Activated CD4-positive, alpha-beta memory T cell treated with anti-CD3 and anti-CD28 coated beads, Interleukin-2, amount 10 ng/mL, durations not matched to agents 7 days and 5 days (primary cell): ENCODE measurements at places on chromosomes 5 and 9.

DNA sequence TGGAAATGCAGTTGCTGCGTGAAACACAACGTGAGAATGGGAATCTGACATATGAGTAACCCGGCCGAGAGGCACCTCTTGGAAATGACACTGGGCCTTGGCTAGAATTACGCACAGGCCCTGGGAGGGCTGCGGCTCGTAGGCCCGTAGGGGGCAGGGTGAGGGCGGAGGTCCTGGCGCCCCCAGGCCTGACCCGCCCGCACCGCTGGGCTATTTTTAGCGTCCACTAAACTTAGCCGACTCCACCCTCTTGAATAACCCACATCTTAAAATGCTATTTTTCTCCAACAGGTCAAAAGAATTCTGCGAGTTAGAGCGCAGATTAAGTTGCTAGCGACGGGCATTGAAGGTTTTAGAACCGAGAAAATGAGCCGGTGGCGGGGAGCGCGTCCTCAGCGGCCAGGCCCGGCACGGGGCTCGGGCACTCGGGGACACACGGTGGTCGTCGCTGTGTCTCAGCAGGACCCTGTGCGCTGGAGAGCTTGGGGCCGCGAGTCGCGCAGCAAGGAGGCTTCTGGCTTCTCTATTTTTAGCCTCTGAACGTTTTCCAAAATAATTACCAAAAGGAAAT, 168.5 kb downstream of the AUH start:
- peak; percentile 81 for DNase-seq

DNA sequence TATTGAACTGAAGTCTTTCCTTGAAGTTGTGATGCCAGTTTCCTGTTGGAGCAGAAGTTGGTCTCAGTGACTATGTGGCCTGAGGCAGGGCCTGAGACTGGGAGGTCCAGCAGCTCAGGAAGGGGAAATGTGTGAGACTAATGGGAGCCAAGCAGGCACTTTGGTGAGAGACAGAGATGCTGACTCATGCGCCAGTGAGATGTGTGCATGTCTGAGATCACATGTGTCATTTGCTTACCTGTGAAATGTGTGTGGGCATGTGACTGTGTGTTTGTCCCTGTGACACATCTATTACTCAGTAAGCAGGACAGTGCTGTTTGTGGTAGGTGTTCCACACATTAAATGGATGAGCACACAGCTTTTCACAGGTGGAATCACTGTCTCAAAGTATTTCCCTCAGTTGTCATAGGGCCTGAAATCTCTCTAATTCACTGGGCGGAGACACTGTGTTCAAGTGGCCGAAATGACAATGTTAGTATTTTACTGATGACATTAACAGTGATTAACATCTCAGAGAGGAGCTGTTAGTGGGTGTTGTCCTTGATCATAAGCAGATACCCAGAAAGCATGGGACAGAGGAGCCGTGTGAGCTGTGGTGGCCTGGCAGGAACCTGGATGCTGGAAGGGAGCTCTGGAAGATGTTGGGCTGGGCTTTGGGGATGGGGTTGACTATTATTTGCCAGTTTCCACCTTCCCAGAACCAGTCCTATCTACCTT, 7.4 kb downstream of the NPR2 start:
- DNase-seq, result peak; percentile 36

DNA sequence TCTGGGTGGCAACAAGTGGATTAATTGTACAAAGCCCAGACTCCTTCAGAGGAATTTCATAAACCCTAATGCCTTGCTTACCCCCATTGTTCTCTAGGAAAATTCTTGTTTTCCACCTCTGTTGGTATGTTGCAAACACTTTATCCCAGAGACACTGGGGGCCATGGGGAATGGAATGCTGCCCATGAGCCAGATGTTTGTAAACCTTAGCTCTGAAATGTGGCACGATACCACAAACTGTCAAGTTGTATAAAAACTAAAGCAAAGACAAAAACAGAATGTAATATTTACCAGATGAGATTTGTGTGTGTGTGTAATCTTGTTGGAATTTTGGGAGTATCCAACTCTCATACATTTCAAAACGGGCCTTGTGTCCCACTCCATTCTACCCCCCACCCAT, 465.0 kb downstream of the EBF1 start:
- DNase-seq, result no peak

GRCh38 chr9:131873335-131873734, 133.5 kb upstream of the RAPGEF1 start:
- no peak for DNase-seq

DNA sequence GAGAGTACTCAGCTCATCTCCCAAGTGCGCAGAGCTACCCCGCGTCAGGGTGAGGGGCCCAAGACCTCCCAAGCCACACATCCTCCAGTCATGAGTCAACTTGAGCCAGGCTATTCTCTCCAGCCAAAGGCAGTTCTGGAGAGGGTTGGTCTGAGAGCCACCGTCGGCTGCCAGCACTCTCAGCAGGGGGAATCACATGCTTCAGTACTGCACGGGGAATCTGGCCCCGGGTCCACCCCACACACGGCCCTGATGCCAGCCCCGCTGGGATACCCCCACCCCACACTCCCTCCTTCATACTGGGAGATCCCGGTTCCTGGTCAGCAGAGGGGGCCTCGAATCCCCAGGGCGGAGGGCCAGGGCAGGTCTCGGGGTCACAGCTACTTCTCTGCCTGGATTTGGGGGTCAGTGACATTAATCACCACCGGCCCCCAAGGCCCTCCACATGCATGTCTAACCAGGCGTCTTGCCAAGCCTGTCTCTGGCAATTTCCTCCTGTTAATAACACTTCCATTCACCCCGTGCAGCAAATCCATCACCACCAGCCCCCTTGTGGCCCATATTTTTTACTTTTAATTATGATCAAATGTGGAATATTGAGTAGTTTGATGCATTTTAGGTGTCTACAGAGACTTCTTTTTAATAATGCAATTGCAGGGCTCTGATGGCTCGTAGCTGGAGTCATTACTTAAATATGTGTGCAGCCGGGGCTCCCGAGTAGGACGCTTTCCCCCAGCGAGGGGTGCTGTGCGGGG, 102.9 kb upstream of the PPP1R26 start:
- DNase-seq, result no peak

GRCh38 chr9:100600521-100601079, 22.7 kb downstream of the CAVIN4 start:
- no peak for DNase-seq

- no peak for DNase-seq
Measured at GRCh38 chr5:77882670-77883257, 106.6 kb upstream of the TBCA start.

DNA sequence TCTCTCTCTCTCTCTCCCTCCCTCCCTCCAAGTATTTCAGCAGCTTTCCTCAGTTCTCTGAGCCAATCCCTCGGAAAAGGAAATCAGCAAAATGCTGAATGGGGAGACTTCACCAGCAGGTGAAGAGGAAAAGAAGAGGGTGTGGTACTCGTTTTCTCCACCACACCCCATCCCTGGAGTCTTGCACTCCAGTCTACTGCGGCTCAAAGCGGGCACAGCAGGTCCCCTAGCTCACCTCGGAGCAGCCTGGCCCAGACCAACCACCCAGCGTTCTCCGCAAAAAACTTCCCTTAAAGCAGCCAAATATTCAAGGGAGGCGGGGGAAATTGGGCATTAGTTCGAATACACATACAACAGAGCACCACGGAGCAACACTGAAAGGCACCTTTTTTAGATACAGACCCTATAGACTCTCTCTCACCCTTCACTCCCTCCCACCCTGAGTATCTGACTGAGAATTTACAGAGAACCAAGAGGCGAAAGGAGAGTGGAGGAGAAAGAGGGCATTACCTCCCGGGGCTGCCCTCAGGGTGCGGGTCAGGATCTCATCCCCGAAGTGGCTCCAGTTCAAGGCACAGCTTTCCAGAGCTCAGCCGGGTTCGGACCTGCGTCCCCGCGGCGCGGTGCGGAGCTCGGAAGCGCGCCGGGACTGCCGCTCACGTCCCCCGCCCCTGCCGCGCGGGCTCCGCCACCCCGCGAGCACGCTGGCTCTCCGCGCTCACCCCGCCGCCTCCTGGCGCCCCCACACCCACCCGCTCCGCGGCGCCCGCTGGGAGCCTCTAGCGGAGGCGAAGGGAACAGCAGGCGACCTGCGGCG, 1638.5 kb upstream of the C9orf72 start:
- no peak for DNase-seq

GRCh38 chr9:81427870-81428269, 261.5 kb downstream of the TLE1 start:
- DNase-seq, result no peak

GRCh38 chr5:174490728-174491127, 233.7 kb upstream of the MSX2 start:
- no peak for DNase-seq

GRCh38 chr5:113042491-113043243, 66.1 kb downstream of the DCP2 start:
- no peak for DNase-seq

DNA sequence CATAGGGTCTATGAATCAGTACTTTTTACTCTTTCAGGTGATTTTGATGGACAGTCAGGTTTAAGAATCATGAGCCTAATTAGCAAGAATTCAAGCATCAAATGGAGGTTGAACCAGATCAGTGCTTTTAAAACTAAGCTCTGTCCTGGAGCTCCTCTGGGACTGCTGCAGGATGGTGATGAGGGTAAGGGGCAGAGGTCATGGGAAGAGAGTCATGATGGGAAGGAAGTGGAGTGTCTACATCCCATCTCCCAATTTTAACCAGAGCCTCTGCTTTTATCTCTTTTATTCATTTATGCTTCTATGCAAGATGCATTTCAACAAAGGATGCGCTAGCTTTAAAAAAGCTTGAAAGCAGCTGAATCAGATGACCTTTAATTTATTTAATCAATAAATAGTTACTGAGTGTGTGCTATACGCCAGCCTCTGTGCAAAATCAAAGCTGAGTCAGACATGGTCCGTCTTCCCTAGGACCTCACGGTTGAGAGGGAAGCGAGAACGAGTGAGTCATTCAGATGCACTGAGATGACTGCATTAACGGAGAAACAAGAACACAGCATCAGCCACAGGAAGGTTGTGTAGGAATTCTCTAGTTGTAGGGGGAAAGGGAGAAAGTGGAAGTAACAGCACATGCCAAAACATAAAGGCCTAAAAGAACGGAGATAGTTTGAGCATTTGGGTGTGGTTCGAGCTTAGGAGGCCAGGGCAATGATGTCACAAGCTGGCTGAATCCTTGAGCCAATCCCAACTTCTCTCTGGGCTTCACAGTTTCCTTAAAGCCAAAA, 441.6 kb upstream of the BRINP1 start:
- DNase-seq, result no peak

- DNase-seq, result no peak
Measured at GRCh38 chr9:78909566-78909965, 612.6 kb downstream of the PSAT1 start.

GRCh38 chr5:142405814-142406395, 81.1 kb upstream of the SPRY4 start:
- no peak for DNase-seq

- no peak for DNase-seq
Measured at GRCh38 chr5:108801776-108802175, 54.1 kb downstream of the FER start.

- no peak for DNase-seq
Measured at GRCh38 chr5:1209896-1210776, 8.7 kb downstream of the SLC6A19 start.

DNA sequence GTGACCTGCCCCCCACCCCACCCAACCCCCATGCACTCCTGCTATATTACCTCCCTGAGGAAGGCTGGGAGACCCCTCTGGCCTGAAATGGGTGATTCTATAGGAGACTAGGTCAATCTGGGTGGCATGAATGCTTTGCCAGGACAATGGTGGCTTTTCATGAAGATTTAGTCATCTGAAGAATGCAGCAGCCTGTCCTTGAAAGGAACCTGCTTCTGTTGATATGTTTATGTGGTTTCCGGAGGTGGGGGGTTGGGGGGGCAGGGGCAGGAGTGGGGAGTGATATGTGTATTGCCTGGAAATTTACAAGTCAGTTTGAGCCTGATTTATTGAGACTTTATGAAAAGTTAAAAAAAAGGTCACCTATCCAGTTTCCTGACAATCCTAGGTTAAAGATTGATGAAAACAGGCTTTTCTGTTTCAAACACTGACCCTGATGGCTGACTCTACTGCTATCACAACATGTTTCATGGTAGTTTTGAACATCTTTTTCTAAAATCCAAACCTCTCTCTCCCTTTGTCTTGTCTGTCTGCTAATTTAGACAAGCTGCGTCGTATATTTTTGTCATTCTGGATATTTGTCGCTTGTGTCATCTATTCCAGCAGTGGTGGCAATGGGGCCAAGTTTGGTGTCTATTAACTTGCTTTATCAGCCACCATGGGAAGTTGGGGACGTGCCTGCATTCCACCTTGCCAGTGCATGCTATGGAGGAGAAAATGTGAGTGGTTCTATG, 153.7 kb upstream of the EGFLAM start:
- no peak for DNase-seq

DNA sequence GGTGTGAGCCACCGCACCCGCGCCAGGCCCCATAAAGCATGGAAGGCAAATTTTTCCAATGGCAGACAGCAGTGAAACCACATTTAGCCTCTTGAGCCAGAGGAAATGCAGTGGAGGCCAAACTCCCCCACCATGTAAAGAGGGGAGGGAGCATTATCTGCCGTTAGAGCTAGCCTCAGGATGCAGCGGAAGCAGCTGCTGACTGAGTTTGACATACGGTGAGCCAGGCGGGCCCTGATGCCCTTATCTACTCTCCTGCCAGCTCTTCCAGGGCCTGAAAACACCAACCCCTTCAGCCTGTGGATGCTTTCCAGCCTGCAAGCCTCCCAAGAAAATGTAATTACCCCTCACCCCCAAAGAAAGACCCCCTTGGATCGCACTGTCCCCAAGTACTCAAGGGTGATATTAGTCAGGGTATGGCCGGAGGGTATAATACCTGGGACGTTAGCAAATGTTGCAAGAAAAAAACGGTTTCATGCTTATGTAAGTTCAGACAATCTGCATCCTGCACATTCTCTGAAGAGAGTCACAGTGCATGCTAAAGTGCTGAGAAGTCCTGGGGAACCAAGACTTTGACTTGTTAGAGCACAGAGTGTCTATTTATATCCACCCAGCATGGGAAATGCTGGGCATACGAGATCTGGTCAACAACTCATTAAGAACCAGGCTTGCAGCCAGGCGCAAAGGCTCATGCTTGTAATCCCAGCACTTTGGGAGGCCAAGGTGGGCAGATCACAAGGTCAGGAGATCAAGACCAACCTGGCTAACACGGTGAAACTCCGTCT, 11.3 kb upstream of the GGTA1 start:
- no peak for DNase-seq
